ENCODE measurements at places on chromosomes 11 and 22.

- no peak overlapping the region for H3K4me3 ChIP-seq
- H3K36me3 ChIP-seq, result peaks cover 2% of the 10 kb centered on the region
These were observed 35.8 kb downstream of the CSTPP1 start for GRCh38 chr11:46972343-46972742.

GRCh38 chr11:87092159-87092558 lies 54.4 kb downstream of the TMEM135 start:
- H3K27me3 ChIP-seq, result no peaks in the 10 kb centered on the region
- H3K4me3 ChIP-seq, result no peak overlapping the region
- H3K36me3 ChIP-seq, result no peaks in the 10 kb centered on the region
- H3K4me1 ChIP-seq, result no peaks in the 10 kb centered on the region

DNA sequence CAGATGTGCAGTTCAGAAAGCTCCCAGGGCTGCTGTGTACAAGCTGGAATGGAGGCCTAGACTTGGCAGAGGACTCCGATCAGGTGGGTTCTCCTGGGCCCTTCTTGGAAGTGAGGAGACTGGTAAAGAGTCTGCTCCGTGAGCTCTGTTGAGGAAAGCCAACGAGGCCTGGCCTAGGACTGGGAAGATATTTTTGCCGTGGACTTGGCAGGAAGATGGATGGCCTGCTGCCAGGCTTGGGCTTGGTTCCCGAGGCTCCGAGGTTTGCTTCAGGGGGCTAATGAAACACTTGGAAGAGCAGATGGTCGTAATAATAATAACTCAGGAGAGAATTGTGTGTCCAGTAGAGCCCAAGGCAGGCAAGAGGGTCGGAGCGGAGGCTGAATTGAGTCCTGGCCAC lies 3.9 kb downstream of the GALR3 start:
- H3K27ac ChIP-seq, result no peak overlapping the region
- H3K4me3 ChIP-seq, result no peak overlapping the region

DNA sequence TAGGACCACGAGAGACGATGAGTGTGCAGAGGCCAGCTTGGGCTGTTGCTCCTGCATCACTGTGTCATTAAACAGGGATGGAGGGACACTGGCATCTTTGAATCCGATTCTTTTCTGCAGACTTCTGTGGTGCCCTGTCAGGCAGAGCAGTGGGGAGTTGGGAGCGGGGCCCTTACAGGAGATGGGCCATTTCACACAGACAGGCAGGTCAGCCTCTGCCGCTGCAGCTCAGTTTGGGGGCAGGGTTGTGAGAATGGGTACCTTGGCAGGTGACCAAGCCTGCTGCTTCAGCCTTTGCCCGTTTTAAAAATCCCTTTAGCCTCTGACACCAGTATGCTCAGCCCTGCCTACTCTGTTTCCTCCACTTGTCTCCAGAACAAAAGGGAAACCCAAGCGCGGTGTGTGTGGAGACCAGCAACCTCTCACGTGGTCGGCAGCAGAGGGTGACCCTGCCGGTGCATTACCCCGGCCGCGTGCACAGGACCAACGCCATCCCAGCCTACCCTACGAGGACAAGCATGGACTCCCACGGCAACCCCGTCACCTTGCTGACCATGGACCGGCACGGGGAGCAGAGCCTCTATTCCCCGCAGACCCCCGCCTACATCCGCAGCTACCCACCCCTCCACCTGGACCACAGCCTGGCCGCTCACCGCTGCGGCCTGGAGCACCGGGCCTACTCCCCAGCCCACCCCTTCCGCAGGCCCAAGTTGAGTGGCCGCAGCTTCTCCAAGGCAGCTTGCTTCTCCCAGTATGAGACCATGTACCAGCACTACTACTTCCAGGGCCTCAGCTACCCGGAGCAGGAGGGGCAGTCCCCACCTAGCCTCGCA lies 12.6 kb downstream of the C22orf31 start:
- no peak overlapping the region for H3K27ac ChIP-seq
- H3K36me3 ChIP-seq, result no peaks in the 10 kb centered on the region
- no peak overlapping the region for H3K4me3 ChIP-seq
- no peaks in the 10 kb centered on the region for H3K27me3 ChIP-seq

- H3K4me3 ChIP-seq, result peak overlapping the region; percentile 53
- DNase-seq, result peak; percentile 54
- no peaks in the 10 kb centered on the region for H3K27me3 ChIP-seq
- peak overlapping the region; percentile 74 for H3K27ac ChIP-seq
- H3K4me1 ChIP-seq, result peaks cover 48% of the 10 kb centered on the region
These were observed 612 bp downstream of the ASPHD2 start for GRCh38 chr22:26429458-26430286.

DNA sequence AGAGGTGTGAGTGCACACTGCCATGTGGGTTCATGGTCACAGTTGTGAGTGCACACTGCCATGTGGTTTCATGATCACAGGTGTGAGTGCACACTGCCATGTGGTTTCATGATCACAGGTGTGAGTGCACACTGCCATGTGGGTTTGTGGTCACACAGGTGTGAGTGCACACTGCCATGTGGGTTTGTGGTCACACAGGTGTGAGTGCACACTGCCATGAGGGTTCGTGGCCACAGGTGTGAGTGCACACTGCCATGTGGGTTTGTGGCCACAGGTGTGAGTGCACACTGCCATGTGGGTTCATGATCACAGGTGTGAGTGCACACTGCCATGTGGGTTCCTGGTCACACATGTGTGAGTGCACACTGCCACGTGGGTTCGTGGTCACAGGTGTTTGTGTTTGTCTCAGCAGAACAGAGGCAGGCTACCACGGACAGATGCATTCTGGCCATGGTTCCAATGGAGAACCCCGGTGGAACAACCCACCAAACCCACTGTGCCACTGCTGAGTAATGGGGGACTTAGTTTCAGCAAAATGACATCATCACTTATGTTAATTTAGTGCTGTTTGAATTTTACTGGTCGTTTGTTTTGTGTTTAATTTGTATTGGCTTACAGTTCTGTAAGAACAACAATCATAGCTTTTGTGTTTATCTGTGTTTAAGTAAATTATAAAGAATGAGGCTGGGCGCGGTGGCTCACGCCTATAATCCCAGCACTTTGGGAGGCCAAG lies 57.2 kb downstream of the RPS6KA4 start:
- H3K36me3 ChIP-seq, result no peaks in the 10 kb centered on the region
- H3K4me1 ChIP-seq, result no peaks in the 10 kb centered on the region
- no peaks in the 10 kb centered on the region for H3K27me3 ChIP-seq
- H3K4me3 ChIP-seq, result no peak overlapping the region
- peak overlapping the region; percentile 49 for H3K27ac ChIP-seq
- peak; percentile 33 for DNase-seq

GRCh38 chr22:31122532-31123291 lies at the start of gene INPP5J:
INPP5J (plus strand) TSS chr22:31122966; CDS start chr22:31123015, 49 bp downstream.
- H3K4me1 ChIP-seq, result peaks cover 5% of the 10 kb centered on the region
- H3K36me3 ChIP-seq, result no peaks in the 10 kb centered on the region
- H3K27ac ChIP-seq, result no peak within 1 kb of the TSS
- no peak within 1 kb of the TSS for H3K4me3 ChIP-seq
- peaks cover 12% of the 10 kb centered on the region for H3K27me3 ChIP-seq
- no peak for DNase-seq

DNA sequence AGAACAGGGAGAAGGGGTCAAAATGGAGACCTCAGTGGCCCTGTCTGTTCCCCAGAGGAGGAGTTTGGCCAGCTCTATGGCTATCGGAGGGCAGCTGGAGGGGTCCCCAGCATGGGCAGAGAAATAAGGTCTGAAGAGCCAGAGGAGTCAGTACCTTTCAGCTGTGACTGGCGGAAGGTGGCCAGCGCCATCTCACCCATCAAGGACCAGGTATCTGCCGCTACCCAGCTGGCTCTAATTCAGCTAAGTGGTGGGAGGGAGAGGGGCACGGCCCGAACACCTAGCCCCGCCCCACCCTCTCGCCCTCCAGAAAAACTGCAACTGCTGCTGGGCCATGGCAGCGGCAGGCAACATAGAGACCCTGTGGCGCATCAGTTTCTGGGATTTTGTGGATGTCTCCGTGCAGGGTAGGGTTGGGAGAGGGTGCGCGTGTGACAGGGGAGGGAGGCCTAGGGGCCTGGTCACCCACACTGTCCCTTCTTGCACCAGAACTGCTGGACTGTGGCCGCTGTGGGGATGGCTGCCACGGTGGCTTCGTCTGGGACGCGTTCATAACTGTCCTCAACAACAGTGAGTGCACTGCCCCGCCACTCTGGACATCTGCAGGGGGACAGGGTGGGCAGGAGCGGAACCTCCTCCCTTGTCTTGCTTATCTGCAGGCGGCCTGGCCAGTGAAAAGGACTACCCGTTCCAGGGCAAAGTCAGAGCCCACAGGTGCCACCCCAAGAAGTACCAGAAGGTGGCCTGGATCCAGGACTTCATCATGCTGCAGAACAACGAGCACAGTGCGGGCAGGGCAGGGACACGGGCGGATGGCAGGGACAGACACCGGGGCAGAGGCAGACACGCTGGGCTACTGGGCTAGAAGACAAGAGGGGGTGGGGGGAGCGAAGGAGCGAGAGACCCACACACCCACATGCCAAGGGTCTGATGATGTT lies 2.8 kb downstream of the CTSW start:
- no peak overlapping the region for H3K4me3 ChIP-seq
- H3K4me1 ChIP-seq, result peaks cover 34% of the 10 kb centered on the region
- no peaks in the 10 kb centered on the region for H3K27me3 ChIP-seq
- no peak for DNase-seq
- no peak overlapping the region for H3K27ac ChIP-seq

- peak overlapping the region; percentile 50 for H3K27ac ChIP-seq
- peak; percentile 76 for DNase-seq
- H3K36me3 ChIP-seq, result no peaks in the 10 kb centered on the region
- no peaks in the 10 kb centered on the region for H3K27me3 ChIP-seq
- H3K4me3 ChIP-seq, result no peak overlapping the region
These were observed 11.2 kb upstream of the BID start for GRCh38 chr22:17785185-17786184.

- no peaks in the 10 kb centered on the region for H3K27me3 ChIP-seq
- no peaks in the 10 kb centered on the region for H3K36me3 ChIP-seq
- no peak overlapping the region for H3K4me3 ChIP-seq
- H3K4me1 ChIP-seq, result no peaks in the 10 kb centered on the region
- no peak for DNase-seq
- H3K27ac ChIP-seq, result no peak overlapping the region
These were observed 17.2 kb downstream of the KIAA1671 start for GRCh38 chr22:24969560-24970301.

DNA sequence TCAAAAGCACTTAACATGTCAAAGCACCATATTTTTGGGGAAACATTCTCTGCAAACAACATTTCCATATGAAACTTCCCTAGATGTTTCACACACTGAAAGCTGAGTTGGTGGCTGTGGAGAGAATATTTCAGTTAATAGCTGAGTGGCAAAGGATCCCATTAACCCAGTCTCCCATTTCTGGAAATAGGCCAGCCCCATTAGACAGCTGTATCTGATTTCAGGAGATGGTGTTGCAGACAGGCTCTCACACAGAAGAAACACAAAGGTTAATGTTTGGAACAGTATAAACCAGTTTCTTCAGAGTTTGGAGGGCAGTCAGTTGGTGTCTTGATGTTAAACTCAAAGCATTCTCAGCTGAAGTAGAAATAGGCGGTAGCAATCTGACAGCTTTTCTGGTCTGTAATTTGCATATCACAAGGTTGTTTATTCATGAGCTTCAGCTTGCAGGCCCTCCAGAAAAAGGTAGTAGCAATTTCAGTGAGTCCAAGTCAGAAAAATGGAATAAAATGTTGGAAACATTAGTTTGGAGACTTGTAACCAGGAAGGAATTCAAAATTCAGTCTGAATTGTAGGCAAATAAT lies 15.5 kb upstream of the ZBTB44 start:
- no peaks in the 10 kb centered on the region for H3K27me3 ChIP-seq
- no peaks in the 10 kb centered on the region for H3K36me3 ChIP-seq
- no peak for DNase-seq
- no peaks in the 10 kb centered on the region for H3K4me1 ChIP-seq

GRCh38 chr11:108596701-108597100 lies 3.1 kb upstream of the EXPH5 start:
- H3K27me3 ChIP-seq, result no peaks in the 10 kb centered on the region
- no peaks in the 10 kb centered on the region for H3K36me3 ChIP-seq
- no peak overlapping the region for H3K4me3 ChIP-seq
- no peak for DNase-seq
- peaks cover 9% of the 10 kb centered on the region for H3K4me1 ChIP-seq
- H3K27ac ChIP-seq, result no peak overlapping the region

GRCh38 chr11:66860449-66860831 lies 3.6 kb downstream of the LRFN4 start:
- H3K36me3 ChIP-seq, result no peaks in the 10 kb centered on the region
- no peak overlapping the region for H3K4me3 ChIP-seq
- no peaks in the 10 kb centered on the region for H3K27me3 ChIP-seq
- H3K27ac ChIP-seq, result no peak overlapping the region
- H3K4me1 ChIP-seq, result peaks cover 10% of the 10 kb centered on the region

DNA sequence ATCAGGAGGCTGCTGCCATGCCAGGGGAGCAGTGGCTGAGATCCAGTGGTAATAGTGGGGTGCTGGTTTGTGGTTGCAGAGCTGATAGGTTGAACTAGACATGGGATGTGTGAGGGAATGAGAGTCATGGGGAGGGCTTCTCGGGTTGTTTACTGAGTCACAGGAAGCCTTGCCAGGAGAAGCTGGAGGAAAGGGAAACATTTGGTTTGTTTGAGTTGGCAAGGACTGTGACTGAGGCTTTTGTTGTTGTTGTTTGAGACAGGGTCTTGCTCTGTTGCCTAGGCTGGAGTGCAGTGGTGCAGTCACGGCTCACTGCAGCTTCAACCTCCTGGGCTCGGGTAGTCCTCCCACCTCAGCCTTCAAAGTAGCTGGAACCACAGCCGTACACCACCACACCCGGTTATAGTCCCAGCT lies 49.3 kb downstream of the CABIN1 start:
- no peaks in the 10 kb centered on the region for H3K4me1 ChIP-seq
- no peak overlapping the region for H3K27ac ChIP-seq
- DNase-seq, result no peak
- no peak overlapping the region for H3K4me3 ChIP-seq

DNA sequence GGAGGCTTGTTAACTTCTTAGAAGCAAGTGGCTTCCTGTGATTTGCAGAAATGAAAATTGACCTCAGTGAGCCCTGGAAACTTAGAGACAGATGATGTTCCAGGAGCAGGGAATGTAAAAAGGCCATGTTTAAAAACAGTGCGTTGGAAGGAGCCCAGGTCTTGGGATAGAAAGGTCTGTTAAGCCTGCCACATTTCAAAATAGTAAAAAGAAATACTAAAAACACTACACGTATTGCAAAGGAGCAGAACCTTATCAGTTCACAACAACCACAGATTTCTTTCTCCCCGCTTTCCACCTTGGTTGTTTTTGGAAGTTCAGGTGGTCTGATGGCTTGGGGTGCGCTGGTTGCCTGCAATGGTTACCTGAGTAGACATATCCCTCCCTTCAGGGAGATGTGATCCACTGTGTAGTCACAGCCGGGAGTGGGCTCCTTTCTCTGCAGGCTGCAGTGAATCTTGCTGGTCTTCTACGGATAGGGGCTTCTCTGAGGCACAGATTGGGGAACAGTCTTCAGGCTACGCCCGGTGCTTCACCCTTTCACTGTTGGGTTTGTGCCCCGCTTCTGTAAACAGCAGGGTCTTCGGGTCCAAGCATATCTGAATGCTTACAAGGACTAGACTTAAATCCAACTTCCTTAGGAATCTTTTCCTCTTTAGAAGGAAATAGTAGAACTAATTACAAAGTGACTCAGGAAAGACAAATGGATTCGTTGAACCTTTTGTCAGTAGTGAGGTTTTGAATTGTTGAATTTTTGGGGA lies 1.9 kb downstream of the TEAD1 start:
- DNase-seq, result no peak
- no peak overlapping the region for H3K4me3 ChIP-seq
- H3K36me3 ChIP-seq, result no peaks in the 10 kb centered on the region
- no peak overlapping the region for H3K27ac ChIP-seq
- peaks cover 9% of the 10 kb centered on the region for H3K4me1 ChIP-seq

- H3K4me3 ChIP-seq, result no peak overlapping the region
- H3K4me1 ChIP-seq, result peaks cover 14% of the 10 kb centered on the region
- H3K36me3 ChIP-seq, result peaks cover 25% of the 10 kb centered on the region
- no peak overlapping the region for H3K27ac ChIP-seq
- H3K27me3 ChIP-seq, result no peaks in the 10 kb centered on the region
These were observed 54.8 kb downstream of the TRIOBP start for GRCh38 chr22:37751449-37752188.
